Suprapubic skin (tissue), 4 donors: ENCODE measurements at places on chromosomes 16 and 17.

GRCh38 chr16:57358086-57358420, 530 bp upstream of the CCL22 start:
- no peak for DNase-seq

- DNase-seq, result no peak
Observed at GRCh38 chr16:48284772-48285409, 37.6 kb upstream of the ABCC11 start.

- DNase-seq, result no peak
Observed at GRCh38 chr17:8924595-8924994, 40.9 kb downstream of the PIK3R5 start.

DNA sequence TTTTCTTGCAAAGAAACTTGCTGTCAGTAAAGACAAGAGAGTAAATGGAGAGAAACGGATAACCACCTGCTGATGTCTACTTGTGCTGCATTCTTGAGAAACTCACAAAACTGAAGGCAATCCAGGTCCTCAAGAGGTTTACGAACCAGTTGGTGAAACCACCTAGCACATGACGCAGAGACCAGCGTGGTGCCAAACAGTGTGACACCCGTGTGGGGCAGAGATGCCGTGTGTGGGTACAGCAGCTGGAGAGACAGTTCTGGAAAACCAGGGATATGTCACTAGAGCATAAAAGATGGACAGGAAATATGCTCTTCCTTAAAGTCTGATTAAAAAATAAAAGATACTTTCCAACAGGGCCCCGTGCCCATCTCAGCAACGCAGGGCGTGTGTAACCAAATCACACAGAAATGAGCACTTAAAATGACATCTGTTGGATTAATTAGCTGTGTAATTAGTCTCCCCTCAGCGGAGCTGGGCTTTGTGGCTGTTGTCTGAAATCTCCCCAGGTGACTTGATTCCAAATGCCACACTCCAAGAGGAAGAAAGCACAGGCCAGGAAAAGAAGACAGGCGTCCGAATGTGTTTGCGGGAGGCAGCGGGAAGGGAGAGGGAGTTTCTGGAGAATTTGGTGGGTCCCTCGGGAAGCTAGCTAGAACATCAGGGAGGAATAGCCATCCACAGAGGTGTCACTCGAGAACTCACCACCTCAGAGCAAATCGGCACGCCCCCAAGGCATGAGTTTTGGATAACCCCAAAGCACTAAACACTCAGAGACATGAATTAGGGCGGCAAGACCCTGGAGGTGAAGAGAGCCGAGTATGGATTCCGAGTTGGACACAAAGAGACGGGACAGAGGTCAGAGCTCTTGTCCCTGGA, 109.8 kb downstream of the ZFHX3 start:
- peak; percentile 69 for DNase-seq

- DNase-seq, result no peak
Observed at GRCh38 chr16:21253470-21253869, 20.0 kb downstream of the ANKS4B start.

GRCh38 chr16:52538511-52538910, 8.4 kb downstream of the TOX3 start:
- DNase-seq, result no peak

DNA sequence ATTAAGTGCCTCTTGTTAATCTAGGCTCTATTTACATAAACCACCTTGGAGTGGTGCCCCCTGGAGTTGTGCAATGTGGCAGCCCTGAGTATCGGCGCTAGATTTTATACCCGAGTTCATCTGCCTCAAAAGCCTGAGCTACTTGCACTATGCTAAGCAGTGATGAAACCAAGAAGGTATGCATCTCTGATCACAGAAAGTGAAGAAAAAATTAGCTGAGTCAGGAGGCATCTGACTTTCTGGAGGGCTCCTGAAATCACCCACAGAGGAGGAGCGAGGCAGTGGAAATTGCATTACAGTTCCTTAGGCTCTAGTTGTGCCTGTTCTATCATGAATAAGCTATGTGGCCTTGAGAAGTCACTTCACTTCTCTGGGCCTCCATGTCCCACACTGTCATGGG, 80.3 kb upstream of the PSMD7 start:
- DNase-seq, result no peak

- peak; percentile 16 for DNase-seq
Observed at GRCh38 chr16:10679921-10680320, 14.8 kb downstream of the TEKT5 start.

DNA sequence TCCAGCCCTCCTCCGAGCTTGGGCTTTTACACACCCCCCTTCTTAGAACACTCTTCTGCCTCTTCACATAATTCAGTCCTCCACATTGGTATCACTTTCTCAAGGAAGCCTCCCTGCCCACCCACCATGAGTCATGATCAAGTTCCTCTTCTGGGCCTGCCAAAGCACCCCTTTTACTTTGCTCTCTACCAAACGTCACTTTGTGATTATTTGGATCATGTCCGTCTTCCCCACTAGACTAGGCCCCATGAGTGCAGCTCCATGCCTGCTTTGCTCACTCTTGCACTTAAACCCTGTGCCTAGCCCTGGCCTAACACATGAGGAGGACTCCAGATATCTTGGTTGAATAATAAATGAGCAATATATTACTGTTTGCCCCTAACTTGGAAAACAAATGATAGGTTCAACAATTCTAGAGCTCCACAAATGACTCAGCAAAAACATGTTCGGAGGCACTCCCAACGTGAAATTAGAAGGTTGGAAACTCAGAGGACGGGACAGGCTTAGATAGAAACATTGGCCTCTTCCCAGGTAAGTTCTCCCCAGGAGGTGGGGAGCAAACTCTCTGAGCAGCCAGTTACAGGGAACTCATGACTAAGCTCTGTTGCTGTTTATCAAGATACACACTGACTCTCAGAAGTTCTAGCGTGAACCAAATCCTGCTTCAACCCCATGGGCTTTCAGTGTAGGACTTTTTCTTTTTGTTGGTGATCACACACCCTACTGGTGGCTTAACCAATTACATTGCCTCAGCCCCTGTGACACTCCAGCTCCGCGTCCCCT, 28.3 kb downstream of the G6PC1 start:
- no peak for DNase-seq

GRCh38 chr16:49673442-49673841, 182.5 kb downstream of the ZNF423 start:
- DNase-seq, result no peak

DNA sequence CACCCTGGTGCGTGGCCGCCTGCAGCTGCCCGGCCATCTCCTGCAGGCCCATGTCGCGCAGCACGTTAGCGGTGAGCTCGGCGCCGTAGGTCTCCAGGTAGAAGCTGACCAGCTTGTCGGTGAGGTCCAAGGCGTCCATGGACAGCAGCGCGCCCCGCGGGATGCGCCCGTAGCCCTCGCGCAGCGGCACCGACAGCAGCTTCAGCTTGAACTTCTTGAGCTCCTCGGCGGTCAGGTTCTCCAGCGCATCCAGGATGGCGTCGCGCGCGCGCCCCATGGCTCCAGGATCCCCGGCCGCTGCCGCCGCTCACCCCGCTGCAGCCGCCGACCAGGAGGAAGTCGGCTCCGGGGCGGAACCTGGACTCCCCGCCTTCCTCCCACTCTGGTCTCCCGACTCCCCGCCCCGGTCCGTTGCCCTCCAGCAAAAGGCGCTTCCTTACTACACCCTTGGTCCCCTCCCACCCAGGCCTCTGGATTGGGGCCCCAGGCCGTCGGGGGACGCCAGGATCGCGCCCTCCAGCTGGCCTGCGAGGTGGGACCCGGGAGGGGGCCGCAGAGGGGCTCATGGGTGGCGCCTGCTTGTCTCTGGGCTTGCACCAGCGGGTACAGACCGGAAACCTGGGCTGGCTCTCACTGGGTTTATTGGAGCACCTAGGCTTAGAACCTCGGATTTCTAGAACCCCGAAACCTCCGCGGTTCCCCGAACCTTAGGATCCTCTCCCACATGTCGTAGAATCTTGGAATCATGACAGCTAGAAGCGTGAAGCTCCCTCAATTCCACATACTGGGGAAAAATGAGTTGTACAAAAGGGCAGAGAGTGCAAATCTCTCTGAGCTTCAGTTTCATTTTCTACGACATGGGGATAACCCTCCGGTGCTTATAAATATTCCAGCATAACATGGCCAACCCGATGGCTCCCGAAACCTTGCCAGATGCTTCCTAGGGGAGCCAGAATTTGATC, at the start of gene PYCARD:
TSS of gene PYCARD (minus strand) at position 347 of the 962 bp plus-strand sequence. CDS start at position 277, 70 bp downstream.
- peak; percentile 80 for DNase-seq

GRCh38 chr17:30203471-30203981, 32.0 kb downstream of the SLC6A4 start:
- no peak for DNase-seq

GRCh38 chr17:5587438-5588032, 3.2 kb upstream of the NLRP1 start:
- no peak for DNase-seq

DNA sequence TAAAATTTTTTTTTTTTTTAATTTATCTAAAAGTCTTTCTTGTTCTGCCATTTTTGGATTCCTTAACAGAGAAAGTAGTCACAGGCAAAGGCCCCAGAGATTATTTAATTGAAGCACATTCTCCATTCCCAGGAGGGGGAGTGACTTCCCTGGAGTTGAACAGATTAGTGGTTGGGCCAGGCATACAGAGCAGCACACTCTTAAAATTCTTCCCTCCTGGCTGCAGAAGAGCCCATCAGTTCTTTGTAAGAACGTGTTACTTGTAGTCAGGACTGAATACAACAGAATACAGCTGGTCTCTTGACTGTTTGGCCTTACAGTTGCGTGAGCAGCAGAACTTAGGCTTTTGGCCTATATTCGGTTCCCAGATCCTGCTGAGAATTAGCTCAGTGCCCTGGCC, 1.8 kb downstream of the ALKBH5 start:
- DNase-seq, result no peak

DNA sequence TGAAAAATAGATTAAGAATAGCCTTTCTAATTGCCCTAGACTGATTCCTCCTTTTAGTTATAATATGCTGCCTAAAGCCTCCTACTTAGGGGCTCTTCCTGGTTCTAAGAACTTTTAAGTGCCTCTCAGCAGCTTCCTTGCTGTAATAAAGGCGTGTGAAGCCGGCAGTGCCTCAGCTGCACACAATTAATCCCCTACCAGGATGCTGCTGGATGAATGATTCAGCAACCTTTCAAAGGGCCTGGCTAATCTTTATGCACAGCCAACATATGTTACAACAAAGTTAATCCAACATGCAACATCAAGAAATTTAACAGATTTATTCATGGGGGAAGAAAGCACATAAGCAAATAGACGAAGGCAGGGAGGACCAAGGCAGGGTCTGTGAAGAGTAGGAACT, 145.2 kb downstream of the PMP22 start:
- DNase-seq, result no peak

GRCh38 chr17:13374203-13375143, 227.3 kb downstream of the HS3ST3A1 start:
- DNase-seq, result no peak

- DNase-seq, result no peak
Observed at GRCh38 chr17:79237448-79238053, 162.9 kb downstream of the ENGASE start.

- no peak for DNase-seq
Observed at GRCh38 chr17:59791603-59792457, 84.4 kb downstream of the VMP1 start.
